Osteoblast (primary cell): ENCODE measurements at places on chromosomes 2 and 18. TPM values are rescaled to one million over a fixed set of nuclear protein-coding genes. Genes with fewer than 3 reads are reported as not detected.

GRCh38 chr18:63316612-63317555 lies 2.7 kb downstream of the BCL2 start:
- H3K36me3 ChIP-seq: no peaks in the 10 kb centered on the region
- H3K27ac ChIP-seq: no peak overlapping the region
- DNase-seq: no peak
- peaks cover 26% of the 10 kb centered on the region for H3K27me3 ChIP-seq

The DNAH6 gene
- under 0.01 and 0.36 TPM in 2 replicates for total RNA-seq

GRCh38 chr18:12921178-12921577 lies 26.6 kb upstream of the SEH1L start:
- no peak overlapping the region for H3K27ac ChIP-seq
- H3K36me3 ChIP-seq: no peaks in the 10 kb centered on the region
- no peaks in the 10 kb centered on the region for H3K27me3 ChIP-seq
- H3K4me3 ChIP-seq: no peak overlapping the region
- no peak for DNase-seq
- H3K4me1 ChIP-seq: peaks cover 2% of the 10 kb centered on the region

DNA sequence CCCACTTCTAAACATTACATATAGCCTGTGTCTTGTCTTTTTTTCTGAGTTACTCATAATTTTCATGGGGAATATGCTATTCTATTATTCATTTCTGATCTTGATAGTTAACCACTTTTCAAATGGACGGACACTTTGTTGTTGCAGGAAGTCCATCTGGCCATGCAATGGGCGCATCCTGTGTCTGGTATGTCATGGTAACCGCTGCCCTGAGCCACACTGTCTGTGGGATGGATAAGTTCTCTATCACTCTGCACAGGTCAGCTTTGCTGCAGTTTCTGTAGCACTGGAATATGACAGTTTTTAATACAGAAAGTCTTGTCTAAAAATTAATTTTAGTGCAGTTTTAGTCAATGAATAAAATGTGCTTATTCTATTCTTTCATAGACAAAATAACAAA lies 3.3 kb downstream of the G6PC2 start:
- H3K4me1 ChIP-seq: no peaks in the 10 kb centered on the region
- peaks cover 67% of the 10 kb centered on the region for H3K27me3 ChIP-seq
- no peak overlapping the region for H3K27ac ChIP-seq
- H3K36me3 ChIP-seq: no peaks in the 10 kb centered on the region

The TIA1 gene
- 87.6 and 92.5 TPM in 2 replicates for total RNA-seq

- DNase-seq: peak; percentile 93
- H3K4me1 ChIP-seq: peaks cover 17% of the 10 kb centered on the region
- peaks cover 27% of the 10 kb centered on the region for H3K27me3 ChIP-seq
- H3K27ac ChIP-seq: no peak overlapping the region
- no peak overlapping the region for H3K4me3 ChIP-seq
- H3K36me3 ChIP-seq: no peaks in the 10 kb centered on the region
Observed at GRCh38 chr2:233209533-233210171, 41.8 kb upstream of the ATG16L1 start.

GRCh38 chr2:124683536-124684428 lies 658.7 kb downstream of the CNTNAP5 start:
- H3K27ac ChIP-seq: no peak overlapping the region
- no peak overlapping the region for H3K4me3 ChIP-seq
- no peaks in the 10 kb centered on the region for H3K4me1 ChIP-seq
- H3K27me3 ChIP-seq: no peaks in the 10 kb centered on the region

GRCh38 chr2:75326645-75327044 lies 127.3 kb upstream of the TACR1 start:
- no peak overlapping the region for H3K27ac ChIP-seq
- no peaks in the 10 kb centered on the region for H3K4me1 ChIP-seq
- H3K36me3 ChIP-seq: no peaks in the 10 kb centered on the region
- DNase-seq: no peak
- peaks cover 9% of the 10 kb centered on the region for H3K27me3 ChIP-seq

The SCTR gene
- total RNA-seq: not detected in 2 replicates

The HOXD9 gene
- 0.36 and 0.59 TPM in 2 replicates for total RNA-seq

DNA sequence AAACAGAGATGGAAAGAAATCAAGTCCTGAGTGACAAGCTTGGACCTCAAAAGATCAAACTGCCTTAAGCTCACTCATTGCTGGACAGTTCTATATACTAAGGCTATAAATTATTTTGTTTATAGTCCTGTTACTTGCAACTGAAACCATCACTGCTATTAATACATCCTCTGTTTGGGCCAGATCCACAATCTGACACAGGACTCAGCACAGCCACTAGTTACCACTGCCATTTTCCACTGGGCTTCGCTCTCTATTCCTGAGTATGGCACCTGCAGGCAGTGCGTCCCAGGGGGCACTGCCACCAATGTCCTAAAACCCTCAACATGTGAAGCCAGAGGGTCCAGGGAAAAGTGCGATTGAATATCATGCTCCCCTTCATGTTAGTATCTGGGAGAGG lies 52.3 kb downstream of the CYP26B1 start:
- H3K27me3 ChIP-seq: peaks cover 20% of the 10 kb centered on the region
- H3K36me3 ChIP-seq: no peaks in the 10 kb centered on the region
- no peaks in the 10 kb centered on the region for H3K4me1 ChIP-seq

DNA sequence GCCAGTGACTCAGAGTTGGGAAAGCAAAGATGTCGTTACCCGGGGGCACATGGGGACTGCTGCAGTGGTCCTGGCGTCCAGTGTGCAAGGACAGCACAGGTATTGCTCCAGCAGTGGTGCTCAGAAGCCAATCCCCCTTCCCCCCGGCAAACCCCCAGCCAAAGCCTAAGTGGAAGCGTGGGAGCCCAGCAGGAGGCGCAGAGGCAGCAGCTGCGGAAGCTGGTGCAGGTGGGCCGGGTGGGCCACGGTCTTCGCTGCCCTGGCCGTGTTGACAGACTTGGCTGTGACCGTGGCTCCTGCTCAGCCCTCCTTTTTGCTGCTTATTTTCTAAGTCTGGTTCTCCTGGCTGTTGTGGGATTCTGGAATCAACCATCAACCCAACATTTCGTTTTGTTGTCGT lies 369.8 kb upstream of the ST6GAL2 start:
- no peaks in the 10 kb centered on the region for H3K4me1 ChIP-seq
- DNase-seq: no peak
- H3K36me3 ChIP-seq: no peaks in the 10 kb centered on the region
- H3K27ac ChIP-seq: no peak overlapping the region

DNA sequence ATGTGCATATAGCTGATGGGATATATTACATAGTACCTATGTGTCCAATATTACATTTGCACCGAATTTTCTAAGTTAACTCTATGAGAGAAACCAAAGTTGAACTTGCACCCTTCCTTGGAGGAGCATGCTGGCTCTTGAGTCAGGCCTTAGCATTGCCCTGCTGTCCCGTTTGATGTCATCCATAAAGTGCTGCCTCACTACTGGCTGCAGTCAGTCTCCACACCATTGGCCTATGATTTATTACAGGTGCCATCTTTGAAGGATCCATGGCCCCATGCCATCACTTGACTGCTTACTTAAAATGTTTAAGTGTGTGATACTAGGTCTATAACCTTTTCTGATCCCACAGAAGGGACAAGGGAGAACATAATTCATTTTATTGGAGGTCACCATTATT lies 249.3 kb upstream of the RBBP8 start:
- H3K27ac ChIP-seq: peak overlapping the region; percentile 59
- H3K4me1 ChIP-seq: peaks cover 14% of the 10 kb centered on the region
- H3K4me3 ChIP-seq: no peak overlapping the region
- H3K27me3 ChIP-seq: no peaks in the 10 kb centered on the region
- no peaks in the 10 kb centered on the region for H3K36me3 ChIP-seq
- no peak for DNase-seq
